Esophagus muscularis mucosa (tissue), 4 donors: ENCODE measurements at places on chromosomes 7 and 10. TPM values are rescaled to one million over a fixed set of nuclear protein-coding genes. Genes with fewer than 3 reads are reported as not detected.

DNA sequence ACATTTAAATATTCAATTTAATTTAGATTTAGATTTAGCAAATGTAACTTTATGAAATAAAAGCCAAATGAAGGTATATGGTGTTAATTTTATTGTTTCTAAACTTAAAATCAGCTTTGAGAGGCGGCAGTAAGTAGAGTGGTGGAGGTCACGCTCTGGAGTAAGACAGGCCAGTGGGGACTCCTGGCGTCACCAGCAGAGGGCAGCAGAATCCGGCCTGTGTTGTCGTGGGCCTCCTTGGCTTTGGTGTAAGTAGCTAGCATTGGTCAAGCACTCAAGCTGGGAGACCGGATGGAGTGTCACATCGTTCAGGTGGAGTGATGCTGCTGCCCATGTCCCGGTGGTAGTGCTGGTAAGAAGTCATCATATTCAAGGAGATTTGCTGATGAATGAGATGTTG, 98.7 kb upstream of the DNAJB6 start:
- no peak for DNase-seq

GRCh38 chr10:43053825-43054224, 23.0 kb upstream of the RET start:
- no peak for DNase-seq

CUBN gene
- 3.0 TPM for total RNA-seq

SRRM3 gene
- 4.9 TPM for total RNA-seq

GIMAP8 gene
- 7.1 TPM for total RNA-seq
